CD4-positive, alpha-beta T cell treated with Interleukin-21 for 1 hour (primary cell): ENCODE measurements at places on chromosomes 16 and 17.

GRCh38 chr17:65362826-65363225 is 198.6 kb downstream of the AXIN2 start:
- no peak for DNase-seq

DNA sequence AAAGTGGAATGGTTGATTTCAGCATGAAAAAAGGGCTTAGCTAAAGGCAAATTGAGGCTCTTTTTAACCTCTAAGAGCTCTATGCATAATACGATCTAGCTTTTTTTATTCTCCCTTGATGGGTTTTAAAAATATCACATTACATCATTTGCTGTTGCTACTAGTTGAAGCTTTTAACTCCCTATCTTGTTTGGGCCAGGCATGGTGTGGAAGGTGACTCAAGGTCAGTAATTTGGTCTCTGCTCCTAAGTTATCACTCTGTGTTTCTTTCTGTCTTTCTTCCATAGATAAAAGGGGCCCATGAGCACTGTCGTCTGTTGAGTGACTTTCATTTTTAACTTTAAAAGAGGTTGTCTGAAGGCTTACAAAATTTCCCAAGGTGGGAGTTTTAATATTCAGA is 58.1 kb upstream of the GOT2 start:
- no peak for DNase-seq

GRCh38 chr16:19396555-19397011 is 21.1 kb upstream of the TMC5 start:
- no peak for DNase-seq

DNA sequence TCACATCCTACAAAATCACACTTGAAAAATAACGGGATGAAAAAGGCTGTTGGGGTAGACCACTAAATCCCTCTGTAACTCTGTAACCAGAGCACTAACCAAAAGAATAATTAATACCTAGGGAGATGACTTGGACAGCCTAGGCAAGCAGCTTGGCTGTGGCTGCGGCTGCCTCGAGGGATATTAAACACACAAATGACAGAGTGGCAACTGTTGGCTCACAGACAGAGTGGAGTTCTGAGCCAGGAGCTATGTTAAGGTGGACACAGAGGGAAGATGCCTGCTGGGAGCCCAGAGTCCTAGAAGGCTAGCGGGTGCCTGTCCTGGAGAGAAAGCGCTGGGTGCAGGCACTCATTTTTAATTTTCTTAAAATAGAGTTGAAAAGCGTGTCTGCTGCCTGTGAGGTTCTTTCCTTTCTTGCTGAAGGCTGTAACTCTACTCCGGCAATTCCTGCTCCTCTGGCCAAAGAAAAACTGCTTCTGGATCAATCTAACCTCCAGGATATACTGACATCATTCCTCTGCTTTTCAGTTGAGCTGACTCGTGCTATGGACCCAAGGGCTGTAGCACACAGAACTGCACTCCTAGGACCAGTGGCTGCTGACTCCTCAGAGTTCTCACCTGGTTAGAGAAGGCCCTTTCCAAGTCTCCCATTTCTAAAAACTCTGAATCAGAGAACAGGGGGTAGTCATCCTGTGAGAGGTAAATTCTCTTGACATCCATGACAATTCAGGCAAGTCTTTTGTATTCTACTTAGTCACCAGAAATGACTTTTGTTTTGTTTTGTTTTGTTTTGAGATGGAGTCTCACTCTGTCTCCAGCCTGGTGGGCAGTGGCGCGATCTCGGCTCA is 147.9 kb downstream of the STX8 start:
- DNase-seq: no peak

- DNase-seq: peak; percentile 38
Observed at GRCh38 chr17:62652251-62653001, 25.0 kb downstream of the MRC2 start.

- peak; percentile 63 for DNase-seq
Observed at GRCh38 chr17:68431661-68432071, 25.6 kb downstream of the WIPI1 start.

DNA sequence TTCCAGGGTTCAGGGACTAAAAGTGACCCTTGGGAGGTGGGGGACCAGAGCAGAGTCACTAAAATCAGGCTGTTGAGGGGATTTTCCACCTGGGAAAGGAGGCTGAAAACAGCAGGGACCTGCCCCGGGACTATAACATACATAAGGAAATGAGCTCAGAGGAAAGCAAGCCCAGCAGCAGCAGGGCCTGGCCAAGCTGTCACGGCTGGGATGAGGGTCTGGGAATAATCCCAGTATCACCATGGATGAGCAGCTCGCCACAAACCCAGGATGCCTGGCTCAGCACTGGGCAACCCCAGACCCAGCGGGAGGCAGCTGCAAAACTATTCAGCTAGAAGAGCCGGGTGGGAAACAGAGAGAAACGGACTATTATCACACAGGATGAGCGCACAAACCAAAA is 72.4 kb downstream of the RPH3AL start:
- DNase-seq: no peak

DNA sequence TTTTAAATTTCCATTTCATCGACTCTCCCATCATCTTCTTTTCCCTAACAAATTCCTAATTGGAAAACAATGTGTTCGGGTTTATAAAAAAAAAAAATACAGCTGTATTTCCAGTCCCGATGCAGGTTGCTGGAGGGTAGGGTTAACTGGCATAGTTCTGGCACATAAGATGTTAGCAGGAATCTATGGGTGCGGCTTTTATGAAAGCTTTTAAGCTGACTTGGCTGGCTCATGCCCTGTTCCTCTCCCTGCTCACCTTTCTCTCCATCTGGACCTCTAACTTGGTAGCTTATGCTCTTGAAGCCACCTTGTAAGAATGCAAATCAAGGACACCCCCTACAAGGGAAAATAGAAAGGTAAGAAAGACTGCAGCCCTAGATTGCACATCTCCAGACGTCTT is 33.2 kb upstream of the KCNJ2 start:
- no peak for DNase-seq

DNA sequence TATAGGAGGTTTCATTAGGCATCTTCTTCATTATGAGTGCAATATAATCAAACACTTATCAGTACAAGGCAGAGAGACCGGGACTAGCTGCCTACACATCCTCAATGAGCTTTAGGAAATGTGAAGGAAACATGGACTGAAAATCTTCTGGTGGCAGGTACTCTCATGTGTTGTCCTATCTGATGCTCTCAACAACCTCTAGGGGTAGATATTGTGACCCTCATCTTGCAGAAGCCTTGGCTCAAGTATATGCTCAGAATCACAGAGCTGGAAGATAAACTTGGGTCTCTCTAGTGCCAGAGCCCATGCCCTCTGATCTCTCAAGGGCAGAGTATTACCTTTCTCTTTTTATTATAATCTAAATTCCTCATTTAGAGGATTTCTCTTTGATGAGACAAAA is 181.6 kb upstream of the C17orf78 start:
- no peak for DNase-seq

DNA sequence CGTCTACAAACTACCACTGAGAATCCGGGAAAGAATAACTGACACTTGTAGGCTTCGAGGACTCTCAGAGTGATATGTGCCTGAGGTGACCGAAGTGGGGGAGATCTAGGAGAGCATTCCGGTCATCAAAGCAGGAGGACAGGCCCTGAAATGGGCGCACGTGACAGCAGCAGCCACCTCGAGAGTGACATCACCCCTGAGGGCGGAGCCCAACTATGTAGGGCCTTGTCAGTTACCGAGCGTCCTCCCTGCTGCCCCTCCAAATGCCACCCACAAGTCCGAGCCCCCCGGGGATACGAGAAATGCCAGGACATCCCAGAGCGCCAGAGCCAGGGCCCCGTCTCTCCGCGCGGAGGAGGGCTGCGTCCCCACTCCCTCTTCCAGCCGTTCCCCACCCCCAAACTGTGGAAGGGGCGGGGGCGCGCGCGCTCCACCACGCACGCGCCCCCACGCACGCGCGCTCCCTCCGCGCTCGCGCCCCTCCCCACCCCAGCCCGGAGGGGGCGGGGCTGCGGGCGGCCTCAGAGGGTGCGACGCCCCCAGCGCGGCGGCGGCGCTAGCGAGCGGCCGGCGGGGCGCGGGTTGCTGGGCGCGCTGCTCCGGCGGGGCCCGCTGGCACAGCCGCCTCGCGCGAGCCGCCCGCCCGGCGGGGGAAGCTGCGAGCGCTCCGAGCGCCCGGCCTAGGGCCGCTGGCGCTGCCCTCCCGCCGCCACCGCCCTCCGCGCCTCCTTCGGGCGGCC is at the start of gene TANC2:
TANC2 (plus strand) TSS at position 550 of the 740 bp plus-strand sequence. CDS start 43,325 bp downstream, outside the sequence.
- DNase-seq: peak; percentile 90

DNA sequence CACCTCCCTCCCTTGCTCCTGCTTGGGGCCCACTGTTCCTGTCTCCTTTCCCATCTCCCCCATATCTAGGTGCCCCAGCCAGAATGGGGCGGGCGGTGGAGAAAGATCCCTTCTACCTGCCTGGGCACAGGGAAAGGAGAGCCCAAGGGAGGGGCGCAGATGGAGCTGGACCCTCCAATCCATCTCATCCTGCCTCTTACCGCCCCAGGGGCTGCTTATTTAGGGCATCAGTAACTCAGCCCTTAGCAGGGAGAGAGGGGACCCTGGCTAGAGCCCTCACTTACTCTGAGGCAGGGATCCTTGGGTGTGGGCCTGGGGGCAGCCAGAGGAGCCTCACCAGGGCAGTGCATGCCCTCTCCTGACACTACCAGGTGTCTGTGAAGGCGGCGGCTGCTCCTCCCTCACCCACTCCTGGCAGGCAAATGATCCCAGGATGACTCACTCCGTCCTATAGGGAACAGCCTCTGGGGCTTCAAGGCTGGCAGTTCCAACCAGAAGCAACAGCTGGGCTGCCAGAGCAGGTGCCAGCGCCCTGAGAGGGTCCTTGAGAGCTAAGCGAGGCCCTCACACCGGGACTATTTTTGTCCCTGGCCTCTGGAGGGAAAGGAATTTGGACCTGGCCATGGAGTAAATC is 16.3 kb upstream of the BCAR1 start:
- DNase-seq: no peak

DNA sequence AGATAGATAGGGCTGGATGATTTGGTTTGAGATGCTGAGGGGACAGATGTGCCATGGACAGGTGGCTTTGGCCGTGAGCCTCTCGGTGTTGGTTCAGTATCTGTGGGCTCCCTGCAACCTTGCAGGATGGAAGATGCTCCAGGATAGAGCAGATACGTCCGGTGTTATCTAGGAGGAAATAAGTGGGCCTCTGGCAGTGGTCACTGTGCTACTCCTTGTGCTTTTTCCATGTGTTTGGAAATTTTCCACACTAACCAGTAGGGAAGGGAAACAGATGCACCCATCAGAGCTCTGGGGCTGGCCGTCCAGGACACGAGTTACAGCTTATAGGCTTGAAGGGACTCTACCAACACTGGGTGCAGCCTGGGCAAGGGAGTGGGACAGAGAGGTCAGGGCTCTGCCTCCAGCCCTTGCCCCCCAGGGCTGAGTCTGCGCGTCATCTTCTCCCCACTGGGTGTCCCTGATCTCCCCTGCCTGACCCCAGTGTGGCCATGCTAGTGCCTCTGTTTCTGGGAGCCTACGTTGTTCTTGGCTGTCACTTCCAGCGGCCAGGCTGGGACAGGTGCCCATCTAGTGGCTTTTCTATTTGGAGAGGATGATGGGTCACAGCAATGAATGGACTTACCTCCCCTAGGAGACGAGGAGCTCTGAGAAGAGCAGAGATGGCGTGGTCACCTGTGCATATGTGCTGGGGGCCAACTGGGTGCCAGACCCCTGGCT is 166.9 kb downstream of the SEC14L1 start:
- no peak for DNase-seq

DNA sequence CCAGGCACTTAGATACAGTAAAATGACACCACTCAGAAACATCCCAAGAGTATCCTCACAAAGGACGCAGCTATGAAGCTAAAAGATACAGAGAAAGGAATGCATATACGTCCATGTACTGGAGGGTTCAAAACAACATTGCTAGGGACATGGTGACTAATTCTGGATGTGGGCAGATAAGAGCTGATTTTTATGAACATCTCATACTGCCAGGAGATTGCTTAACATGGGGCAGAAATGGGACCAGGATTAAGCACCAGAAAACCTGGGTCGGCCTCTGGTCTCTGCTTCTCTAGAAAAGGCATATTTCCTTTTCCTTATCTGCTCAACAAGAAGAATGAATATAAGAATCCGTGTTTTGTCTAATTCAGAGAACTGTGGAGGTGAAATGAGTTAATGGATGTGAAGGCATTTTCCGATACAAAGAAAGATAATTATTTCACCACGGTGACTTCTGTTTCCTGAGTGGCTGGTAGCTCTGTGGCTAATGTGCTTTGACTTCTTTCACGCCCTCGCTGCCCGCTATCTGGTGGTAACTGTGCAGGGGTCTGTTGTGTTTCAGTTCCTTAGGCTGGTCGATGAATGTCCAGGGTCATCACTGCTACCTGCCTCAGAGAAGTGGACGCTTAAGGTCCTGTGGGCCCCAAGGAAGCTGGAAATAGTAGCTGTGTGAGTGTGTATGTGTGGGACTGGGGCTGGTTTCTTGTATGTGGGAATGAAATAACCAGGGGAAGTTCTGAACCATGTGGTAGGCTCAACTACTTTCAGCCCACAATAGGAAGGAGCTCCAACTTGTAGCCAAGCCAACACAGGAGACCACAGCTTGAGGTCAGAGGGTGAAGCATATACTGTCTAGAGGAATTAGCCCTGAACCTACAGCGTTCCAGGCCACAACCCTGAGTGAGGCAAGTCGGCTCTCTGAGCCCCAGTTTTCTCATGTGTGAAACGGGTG is 15.8 kb upstream of the CCL5 start:
- peak; percentile 63 for DNase-seq

DNA sequence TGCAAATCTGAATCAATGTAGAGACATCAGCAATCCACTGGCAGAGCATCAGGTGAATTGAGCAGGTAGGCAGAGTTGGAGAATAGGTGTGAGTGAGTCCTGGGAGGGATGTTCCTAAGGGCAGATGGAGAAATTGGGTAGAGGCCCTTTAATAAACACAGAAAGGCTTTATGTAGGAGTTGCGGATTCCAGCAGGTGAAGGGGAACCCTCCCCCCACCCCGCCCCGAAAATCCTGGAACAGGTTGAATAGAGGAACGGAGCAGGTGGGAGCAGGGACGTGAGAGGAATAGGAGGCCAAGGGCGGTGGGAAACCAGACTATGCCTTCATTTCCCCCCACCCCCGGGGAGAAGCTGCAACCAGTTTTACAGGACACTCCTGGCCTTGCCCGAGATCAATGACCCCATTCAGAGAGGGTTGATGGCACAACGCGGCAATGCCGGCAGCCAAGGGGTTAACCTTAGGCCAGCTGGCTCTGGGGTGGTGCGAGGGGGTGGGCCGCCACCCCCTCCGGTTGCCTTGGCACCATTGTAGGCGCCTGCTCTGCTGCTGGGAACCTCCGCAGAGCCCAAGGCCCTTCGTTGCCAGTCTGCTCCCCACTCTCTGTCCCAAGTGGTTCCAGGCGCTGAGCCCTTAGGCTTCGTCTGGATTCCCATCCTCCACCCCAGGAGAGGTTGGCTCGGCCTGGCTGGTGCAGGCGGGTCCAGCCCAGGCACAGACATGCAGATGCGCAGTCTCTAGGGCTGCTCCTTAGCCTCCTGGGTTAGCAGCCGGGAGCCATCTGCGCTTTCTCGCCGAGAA is 814 bp upstream of the RUNDC3A start:
- no peak for DNase-seq
